ENCODE measurements at places on chromosomes 11 and 22.

DNA sequence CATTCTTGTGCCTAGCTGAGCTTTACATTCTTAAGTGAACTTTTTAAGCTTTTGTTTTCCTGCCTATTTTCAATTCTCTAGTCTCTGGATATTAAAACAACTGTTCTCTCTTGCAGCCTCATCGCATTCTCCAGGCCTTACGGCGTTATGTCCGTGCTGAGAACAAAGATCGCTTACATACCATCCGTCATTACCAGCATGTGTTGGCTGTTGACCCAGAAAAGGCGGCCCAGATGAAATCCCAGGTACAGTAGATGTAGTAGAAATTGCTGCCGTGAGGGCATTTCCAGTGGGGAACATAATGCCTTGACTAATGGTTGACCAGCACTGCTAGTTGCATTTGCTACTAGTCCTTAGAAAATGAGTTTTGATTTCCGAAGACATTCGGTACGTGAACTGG lies 29.7 kb upstream of the ST14 start:
- DNase-seq, result no peak

- DNase-seq, result no peak
Measured at GRCh38 chr22:24005201-24005600, at the start of gene GSTT4. GSTT4 (minus strand) TSS chr22:24005453; CDS start chr22:24005356, 97 bp downstream.

DNA sequence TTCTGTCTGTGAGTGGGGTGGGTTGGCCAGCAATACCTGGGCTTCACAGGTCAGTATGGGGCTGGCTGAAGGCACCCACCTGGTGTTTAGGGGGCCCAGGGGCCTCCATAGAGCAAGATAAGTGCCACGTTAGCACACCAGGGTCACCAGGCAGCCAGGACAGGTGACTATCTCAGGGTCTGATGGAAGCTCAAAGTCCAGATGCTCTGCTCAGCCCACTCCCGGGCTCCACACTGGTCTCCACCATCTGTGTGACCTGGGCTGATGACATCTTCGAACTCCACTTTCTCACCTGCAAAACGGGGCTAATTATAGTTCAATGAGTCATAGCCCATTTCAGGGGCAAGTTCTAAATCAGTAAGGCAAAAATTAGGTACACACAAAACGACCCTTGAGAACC lies 39.4 kb upstream of the PRDM11 start:
- no peak for DNase-seq

DNA sequence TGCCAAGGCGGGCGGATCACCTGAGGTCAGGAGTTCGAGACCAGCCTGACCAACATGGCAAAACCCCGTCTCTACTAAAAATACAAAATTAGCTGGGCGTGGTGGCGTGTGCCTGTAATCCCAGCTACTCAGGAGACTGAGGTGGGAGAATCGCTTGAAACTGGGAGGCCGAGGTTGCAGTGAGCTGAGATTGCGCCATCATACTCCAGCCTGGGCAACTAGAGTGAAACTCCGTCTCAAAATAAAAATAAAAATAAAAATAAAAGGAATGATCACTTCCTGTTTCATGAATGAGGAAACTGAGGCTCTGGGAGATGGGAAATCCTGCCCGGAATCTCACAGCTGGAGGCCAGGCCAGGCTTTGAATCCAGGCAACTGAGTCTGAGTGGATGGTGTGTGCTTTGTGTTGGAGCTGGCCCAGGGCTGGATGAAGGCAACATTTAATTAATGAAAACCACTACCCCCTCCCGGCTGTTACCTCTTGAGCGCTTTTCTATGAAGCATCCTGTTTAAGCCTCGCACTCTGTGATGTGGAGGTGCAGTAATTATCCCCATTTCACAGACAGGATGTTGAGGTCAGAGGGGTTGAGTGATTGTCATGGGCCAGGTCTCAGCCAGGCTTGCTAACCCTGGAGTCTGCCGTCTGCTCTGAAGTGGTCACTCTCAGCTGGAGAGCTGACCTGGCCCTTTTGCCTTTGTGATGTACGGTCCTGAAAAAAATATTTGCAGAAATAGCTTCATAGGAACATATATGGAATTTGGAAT lies 27.8 kb downstream of the LRP5 start:
- DNase-seq, result no peak

DNA sequence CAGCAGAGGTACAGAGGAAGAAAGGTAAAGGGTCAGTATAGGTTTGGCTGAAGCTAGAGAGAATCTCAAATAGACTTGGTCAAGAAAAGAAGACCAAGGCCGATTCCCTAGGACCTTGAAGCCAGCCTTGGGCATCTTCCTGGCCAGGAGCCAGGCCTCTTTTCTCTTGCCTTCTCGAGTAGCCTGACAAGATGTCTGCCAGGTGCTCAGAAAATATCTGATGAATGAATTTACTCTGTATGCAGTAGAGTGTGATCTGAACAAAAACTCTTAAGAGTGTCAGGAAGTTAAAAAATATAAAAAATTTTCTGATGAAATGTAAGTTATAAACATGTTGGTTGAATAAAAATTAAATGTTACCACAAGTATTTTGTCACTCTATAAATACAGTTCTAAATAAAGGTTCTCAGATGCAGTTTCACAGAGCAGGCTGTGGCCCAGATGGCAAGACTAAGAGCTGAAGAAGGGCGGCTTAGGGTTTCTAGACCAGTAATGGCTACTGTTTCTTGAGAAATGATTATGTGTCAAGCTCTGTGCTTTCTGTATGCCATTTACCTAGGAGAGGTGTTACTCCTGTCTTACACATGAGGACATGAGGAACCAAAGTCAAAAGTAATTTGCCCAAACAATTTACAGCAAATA lies 98.1 kb downstream of the ATXN10 start:
- DNase-seq, result no peak

DNA sequence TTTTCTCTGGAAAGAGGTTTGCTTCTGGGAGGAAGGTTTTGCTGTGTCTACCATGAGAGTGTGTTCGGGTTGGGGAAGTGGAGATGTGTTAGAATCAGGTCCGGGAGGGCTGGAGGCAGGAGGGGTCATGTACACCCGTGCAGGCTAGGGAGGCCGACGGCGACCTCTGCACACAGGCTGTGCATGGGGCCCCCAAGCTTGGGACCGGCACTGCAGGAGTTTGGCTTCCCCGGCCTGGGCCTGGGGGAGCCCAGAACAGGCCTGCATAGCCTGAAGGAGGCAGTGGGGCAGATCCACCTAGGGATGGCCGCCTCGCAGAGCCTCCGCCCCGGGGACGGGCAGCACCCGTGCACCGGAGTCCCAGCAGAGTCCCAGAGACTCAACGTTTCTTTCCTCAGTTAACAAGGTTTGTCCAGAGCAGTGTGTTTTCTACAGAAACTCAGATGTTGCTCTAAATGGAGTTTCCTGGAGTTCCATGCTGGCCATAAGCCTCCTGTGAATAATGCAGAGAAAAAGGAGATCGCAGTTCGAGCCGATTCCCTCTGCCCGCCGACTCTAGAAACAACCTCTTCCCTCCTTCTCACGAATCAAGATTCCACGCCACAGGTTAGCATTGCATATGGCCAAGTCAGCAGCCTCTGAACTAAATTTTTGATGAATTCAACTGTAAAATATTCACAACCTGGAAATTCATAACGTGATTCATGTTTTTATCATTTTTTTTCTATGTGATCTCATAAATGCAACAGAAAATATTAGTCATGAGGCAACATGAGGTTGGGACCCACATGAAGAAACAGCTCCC lies 427.3 kb downstream of the BRD1 start:
- DNase-seq, result no peak

DNA sequence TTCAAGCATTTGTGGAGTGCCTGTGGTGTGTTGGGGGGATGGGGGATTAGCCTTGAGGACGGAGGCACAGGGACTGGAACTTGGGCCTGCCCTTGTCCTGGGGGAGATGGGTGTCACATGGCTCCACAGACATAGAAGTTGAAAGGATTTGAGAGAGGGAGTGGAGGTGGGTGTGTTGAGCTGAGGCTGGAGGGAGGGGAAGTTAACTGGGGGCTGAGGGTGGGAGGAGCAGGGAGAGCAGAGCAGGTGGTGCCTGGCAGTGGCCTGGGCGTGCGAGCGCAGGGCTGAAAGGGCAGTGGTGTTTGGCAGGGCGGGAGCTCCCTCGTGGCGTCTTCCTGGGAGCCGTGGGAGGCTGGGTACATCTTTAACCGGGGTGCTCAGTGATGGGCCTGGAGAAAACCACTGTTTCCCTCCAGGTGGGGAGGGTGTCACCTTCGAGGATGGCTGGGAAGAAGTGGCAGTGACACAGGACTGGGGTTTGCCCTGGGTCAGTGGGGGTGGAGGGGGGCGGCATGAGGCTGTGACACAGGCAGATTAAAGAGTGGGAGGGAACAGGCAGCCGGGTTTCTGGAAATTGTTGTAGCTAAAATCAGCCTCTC lies 45.5 kb downstream of the AP2A2 start:
- DNase-seq, result no peak

- no peak for DNase-seq
Measured at GRCh38 chr11:1211838-1212237, 11.0 kb upstream of the MUC5B start.

DNA sequence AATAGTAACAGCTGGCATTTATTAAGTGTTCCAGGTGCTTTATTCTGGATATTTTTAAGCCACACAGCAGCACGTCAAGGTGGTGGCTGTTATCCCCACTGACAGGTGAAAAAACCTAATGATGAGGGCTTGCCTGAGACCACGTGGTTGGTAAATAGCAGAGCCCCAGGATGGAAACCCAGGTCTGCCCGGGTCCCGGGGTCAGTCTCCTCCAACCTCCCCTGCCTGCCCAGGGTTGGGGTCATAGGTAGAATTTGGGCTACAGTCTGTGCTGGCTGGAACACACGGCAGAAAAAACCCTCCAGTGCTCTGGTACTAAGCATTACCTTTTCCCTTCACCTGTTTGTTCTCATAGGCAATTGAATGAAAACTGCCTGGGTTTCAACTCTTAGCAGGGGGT lies 57.9 kb downstream of the EFCAB6 start:
- DNase-seq, result no peak

DNA sequence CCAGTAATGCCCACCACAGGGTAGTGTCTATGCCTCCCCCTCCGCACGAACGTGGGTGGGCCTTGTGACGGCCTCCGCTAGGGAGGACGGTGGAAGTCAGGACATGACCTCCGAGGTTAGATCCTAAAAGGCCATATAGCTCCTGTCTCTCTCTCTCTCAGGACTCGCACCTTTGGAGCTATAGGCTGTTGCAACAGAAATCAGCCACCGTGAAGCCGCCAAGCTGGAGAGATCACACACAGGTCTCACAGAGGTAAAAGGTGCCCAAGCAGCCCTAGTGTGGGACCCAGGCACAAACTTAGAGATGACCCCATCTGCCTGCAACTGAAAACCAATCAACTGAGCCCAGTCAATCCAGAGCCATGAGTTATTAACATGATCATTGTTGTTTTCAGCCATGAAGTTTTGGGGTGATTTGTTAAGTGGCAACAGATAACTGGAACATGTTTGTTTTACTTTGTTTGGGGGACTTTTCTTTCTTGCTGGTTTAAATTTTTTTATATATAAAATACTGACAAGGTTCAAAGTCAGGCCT lies 7.4 kb upstream of the NAP1L4 start:
- no peak for DNase-seq

GRCh38 chr11:102882389-102883024 lies 7.7 kb upstream of the MMP12 start:
- DNase-seq, result no peak

DNA sequence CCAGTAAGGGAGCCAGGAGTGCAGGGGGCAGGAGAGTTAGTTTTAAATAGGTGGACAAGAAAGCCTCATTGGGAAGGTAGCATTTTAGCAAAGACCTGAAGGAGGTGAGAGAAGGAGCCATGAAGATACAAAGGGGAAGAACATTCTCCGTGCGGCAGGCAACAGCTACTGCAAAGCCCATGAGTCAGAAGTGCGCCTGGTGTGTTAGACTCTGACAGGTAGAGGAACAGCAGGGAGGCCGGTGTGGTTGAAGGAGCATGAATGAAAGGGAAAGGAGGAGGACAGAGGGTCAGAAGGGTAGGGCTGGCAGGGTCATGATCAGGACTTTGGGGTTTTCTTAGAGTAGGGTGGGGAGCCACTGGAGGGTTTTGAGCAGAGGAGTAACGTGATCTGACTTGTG lies 34.5 kb upstream of the PAMR1 start:
- no peak for DNase-seq
